ENCODE measurements at places on chromosomes 4 and X.
A peak's percentile ranks its signal among the peaks of the same experiment; 100 is the strongest.

DNA sequence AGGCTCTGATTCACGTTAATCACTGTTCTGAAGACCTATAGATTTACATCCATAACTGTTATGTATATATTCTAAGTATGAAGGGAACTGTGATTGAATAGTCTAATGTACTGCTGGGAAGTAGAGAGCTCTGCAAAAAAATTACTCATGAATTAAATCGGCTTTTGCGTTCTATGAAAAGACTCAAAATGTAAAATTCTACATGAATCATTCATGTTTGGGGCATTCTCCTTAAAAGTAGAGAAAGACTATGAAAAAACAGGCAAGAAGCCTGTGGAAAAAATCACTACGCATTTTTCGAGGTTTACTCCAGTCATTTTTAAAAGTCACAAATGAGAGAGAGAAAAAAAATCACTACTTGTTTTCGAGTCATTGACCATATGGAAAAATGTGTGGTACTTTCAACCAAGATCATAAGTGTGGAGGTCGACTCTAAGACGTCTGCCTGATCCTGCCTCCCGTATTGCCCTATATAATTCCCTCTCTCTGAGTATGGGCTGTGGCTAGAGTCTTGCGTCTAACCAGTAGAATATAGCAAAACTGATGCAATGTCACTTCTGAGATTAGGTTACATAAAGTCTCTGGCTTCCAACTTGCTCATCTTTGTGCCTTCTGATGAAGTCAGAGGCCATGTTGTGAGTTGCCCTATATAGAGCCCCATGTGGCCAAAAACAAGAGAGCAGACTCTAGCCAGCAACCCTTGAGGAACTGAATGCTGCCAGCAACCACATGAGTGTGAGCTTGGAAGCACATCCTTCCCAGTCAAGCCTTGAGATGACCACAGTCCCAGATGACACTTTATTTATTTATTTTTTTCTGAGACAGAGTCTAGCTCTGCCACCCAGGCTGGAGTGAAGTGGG is 32.1 kb upstream of the VEGFD start:
- no peak for DNase-seq

- no peak for DNase-seq
These were observed 145.9 kb downstream of the CPEB2 start for GRCh38 chr4:15148199-15148598.

DNA sequence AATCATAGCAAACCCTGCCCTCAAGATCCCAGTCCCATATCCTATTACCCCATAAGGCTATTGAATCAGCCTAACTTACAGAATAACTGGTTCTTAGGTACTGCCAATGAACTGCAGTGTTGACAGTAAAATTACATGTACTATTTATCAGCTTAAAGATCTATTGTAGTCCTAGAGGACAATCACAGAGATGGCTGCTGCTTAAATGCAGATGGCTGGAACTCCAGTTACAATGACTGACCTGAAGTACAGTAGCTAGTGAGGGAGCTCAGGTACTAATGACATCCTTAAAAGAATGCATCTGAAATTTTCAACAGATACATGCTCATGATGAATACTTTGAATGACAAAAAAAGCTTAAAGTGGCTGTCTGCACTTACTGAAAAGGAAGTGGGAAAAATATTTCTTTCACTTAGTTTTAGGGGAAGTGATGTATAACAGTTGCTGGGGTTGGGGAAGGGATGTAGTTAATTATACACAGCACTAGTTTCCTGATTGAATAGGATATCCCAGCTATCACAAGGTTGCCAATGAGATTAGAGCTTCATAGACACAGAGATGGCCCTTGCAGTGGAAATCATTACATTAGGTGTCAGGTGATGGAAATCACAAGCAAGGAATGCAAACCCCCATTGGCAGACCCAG is 42.0 kb downstream of the USP26 start:
- no peak for DNase-seq

DNA sequence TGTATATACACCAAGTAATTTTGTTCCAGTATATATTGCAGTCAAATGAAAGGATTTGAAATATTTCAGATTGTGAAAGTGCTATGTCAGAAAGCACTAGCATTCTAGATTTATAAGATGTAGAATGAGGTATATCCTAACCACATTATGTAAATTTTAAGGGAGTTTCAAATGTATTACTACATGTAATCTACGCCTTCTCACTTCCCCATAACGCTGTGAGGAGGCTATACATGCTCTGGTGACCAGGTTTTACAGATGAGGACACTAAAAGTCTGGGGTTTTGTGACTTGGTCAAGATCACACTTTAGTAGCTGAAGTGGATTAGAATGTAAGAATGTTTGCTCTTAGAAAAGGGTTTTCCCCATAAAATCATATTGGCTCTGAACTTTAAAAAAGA is 8.1 kb downstream of the ENPEP start:
- no peak for DNase-seq

- DNase-seq: no peak
These were observed 43.9 kb downstream of the HOPX start for GRCh38 chr4:56637154-56637553.

DNA sequence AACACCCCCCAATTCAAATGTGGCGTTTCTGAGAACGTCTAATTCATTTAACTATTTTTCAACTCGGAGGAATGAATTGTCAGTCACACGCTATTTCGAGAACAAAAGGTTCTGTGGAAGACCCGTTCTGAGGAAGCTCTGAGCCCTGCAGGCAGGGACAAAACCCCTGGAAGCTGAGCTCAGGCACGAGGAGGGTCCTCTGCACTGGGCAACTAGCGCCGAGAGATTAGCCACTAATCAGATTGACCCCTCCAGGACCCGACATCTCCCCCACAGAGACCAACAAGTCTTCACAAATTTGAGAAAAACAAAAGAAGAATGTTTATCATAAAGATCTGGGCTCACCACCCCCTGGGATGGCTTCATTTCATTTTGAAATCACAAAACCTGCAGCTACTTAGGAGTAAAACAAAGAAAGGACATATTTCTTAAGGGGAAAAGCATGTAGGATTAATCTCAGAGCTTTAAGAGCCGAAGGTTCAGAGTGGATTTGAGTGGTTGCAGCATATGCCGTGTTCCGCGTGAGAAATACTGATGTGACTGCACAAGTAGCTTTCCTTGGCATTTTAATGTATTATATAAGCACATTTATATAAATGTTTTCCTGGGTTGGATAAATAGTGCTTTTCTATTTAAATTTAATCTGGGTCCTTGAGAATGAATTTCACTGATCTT is 41.8 kb downstream of the ADRA2C start:
- no peak for DNase-seq

GRCh38 chrX:136765821-136766356 is 14.8 kb downstream of the ARHGEF6 start:
- no peak for DNase-seq

DNA sequence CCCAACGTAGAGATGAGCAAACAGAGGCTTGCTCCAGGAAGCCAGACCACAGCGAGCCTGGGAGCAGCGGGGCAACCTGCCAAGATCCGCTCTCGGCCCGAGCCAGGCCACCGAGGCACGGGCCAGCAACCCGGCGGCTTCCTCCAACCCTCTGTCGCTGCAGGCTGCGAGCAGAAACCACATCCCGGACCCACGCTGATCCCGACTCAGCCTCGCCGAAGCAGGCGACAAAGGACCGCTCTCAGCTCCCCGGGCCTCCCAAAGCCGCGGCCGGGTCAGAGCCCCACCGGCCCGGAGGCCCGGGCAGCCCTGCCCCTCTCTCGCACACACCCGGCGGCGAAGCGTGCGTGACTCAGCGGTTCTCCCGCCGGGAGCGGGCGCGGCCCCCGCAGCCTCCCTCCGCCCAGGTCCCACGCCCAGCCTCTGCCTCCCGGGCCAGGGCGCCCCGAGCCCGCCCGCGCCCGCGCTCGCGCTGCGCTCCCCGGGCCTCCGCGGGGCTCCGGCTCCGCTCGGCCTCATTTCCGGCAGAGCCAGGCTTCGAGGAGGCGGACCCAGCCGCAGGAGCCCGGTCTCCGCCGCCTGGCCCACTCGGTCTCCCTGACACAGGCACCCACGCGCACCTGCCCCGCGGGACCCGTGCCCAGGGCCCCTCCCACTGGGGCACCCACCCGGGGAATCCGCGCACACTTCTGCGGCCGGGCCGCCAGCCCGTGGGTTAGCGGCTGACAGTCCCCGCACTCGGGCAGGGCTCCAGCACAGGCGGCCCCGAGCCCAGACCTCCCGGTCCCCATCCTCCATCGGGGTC is 1.7 kb downstream of the PPP2R2C start:
- DNase-seq: peak; percentile 20

GRCh38 chr4:127737295-127737694 is 7.1 kb downstream of the SLC25A31 start:
- no peak for DNase-seq

- DNase-seq: peak; percentile 42
These were observed 9.0 kb downstream of the TCEAL1 start for GRCh38 chrX:103637604-103638338.

GRCh38 chr4:2617955-2618354 is 81.5 kb downstream of the FAM193A start:
- no peak for DNase-seq

GRCh38 chr4:168486912-168487281 is 6.6 kb upstream of the DDX60L start:
- DNase-seq: peak; percentile 41

GRCh38 chr4:26782830-26783202 is 77.8 kb upstream of the STIM2 start:
- DNase-seq: no peak

DNA sequence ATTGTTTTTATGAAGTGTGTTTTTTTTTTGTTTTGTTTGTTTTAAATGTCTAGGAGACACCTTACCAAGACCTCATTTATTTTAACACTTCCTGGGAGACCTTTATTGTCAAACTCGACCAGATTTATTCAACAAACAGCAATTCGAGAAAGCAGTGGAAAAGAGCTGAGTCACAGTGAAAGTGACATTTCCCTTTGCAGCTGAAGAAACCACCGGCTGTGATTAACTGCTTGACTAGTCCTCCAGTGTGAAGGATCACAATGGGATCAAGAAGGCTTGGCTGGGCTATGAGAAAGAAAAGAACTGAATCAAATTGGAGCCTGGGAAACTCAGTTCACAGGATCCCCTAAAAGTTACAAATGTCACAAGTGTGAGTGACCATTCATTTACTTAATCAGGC is 11.9 kb upstream of the ADH7 start:
- DNase-seq: peak; percentile 1

DNA sequence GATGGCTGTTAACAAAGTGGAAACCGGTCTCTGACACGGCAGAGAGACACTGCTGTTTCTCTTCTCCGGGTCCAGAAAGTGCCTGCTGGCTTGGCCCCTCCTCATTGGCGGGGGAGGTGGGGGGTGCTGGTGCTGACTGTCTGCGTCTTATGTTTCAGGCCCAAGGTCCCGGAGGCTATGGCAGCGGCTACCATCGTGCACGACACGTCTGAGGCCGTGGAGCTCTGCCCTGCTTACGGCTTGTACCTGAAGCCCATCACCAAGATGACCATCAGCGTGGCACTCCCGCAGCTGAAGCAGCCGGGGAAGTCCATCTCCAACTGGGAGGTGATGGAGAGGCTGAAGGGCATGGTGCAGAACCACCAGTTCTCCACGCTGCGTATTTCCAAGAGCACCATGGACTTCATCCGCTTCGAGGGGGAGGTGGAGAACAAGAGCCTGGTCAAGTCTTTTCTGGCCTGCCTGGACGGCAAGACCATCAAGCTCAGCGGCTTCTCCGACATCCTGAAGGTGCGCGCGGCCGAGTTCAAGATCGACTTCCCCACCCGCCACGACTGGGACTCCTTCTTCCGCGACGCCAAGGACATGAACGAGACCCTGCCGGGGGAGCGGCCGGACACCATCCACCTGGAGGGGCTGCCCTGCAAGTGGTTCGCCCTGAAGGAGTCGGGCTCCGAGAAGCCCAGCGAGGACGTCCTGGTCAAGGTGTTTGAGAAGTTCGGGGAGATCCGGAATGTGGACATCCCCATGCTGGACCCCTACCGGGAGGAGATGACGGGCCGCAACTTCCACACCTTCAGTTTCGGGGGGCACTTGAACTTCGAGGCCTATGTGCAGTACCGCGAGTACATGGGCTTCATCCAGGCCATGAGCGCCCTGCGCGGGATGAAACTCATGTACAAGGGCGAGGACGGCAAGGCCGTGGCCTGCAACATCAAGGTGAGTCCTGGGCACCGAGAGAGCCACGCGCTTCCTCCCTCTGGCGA is 2.2 kb downstream of the AKAP17A start:
- no peak for DNase-seq

- DNase-seq: peak; percentile 43
These were observed 188.0 kb downstream of the STIM2 start for GRCh38 chr4:27048429-27049238.

DNA sequence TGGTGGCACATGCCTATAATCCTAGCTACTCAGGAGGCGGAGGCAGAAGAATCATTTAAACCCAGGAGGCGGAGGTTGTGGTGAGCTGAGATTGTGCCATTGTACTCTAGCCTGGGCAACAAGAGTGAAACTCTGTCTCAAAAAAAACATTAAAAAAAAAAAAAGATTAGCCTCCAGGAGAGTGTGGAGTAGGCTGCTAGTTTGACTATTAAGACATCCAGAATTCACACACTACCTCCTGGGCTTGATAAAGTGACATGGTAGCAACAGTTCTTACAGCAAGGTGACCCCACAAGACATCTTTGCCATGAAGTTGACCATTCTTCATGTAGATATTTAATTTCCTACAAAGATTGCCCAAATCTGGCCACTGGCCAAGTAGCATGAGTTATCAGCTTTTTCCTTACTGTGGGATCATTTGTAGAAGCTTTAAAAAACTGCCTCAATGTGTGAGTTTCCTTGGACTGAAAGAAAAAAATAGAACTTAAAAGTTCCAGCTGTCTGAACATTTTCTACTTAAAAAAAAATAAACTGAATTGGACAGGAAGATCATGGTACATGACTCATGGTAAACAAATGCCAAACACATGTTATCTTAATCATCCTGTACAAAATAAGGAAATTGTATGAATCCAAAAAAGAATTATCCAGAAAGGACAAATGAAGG is 35.3 kb upstream of the SPRY1 start:
- no peak for DNase-seq

GRCh38 chrX:13110433-13111324 is 66.3 kb upstream of the FAM9C start:
- DNase-seq: peak; percentile 11

DNA sequence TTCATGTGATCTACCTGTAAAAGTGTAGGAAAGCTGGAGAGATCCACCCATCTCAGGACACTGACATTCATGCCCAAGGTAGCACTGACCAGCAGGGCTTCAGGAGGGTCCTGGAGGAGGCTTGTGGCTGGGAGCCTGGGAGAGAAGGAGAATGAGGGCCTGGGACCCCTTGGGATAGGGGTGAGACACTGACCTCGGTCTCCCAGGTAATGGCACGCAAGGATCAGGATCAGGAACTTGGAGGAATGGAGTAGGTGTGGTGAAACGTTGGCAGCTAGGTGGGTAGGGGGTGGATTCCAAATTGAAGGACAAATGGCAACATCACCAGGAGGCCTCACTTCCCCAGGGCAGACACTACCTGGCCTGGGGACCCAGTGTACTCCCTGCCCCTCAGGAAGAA is 12.4 kb upstream of the RGS12 start:
- DNase-seq: no peak

DNA sequence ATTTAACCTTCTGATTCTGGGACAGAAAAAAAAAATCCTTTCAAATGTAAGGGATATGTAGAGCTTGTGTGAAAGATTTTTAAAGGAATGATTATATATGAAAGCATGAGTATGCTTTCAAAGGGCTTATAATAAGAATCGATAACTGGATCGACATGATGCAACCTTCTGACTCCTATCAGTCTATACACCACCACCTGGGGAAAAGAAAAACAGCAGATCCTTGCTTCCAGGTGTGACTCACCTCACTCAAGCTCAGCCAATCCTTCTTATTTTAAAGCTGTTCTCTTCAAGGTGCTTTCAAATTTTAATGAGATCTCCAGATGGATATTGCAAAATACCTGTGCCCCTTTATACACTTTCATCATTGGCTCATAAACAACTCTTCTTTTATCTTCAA is 102.1 kb upstream of the EDNRA start:
- peak; percentile 20 for DNase-seq

Data from SW480 (cell line).